ENCODE measurements at places on chromosomes 2 and 18.

DNA sequence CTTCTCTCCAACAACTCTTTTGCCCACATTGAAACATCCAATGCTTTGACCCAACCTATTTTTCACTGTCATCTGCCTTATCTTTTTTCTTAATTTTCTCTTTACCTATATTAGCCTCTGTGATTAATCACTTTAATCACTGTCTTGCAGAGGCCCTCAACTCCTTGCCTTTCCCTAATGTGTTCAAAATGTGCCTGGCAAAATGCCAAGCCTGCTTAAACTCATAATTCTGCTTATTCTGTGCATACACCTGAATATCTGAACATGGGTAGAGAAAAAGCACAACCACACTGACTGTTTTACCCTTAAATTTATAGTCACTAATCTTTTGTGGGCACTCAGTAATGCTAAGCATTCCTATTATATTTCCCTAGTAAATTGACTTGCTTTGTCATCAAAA lies 63.0 kb upstream of the GALNT13 start:
- no peak for DNase-seq

GRCh38 chr2:128754246-128754724 lies 435.6 kb upstream of the HS6ST1 start:
- DNase-seq: no peak

DNA sequence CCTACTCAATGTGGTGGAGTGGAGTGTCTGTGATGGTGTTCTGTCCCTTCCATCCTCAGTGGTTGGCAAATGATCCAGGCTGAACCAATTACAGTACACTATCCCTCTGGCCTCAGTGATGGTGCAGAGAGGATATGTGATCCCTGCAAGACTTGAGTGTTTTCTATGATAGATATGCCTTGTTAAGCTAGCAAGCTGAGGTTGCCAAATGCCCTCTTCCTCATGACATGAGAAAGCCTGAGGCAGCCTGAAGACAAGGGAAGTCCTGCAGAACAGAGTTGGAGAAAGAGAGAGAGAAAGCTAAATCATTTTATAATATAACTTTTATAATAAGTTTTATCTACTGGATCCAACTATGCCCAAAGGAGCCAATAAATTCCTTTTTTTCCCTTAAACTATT lies 41.6 kb upstream of the GORASP2 start:
- DNase-seq: no peak

- DNase-seq: no peak
These were observed 188.1 kb upstream of the SPRED2 start for GRCh38 chr2:65620524-65620923.

DNA sequence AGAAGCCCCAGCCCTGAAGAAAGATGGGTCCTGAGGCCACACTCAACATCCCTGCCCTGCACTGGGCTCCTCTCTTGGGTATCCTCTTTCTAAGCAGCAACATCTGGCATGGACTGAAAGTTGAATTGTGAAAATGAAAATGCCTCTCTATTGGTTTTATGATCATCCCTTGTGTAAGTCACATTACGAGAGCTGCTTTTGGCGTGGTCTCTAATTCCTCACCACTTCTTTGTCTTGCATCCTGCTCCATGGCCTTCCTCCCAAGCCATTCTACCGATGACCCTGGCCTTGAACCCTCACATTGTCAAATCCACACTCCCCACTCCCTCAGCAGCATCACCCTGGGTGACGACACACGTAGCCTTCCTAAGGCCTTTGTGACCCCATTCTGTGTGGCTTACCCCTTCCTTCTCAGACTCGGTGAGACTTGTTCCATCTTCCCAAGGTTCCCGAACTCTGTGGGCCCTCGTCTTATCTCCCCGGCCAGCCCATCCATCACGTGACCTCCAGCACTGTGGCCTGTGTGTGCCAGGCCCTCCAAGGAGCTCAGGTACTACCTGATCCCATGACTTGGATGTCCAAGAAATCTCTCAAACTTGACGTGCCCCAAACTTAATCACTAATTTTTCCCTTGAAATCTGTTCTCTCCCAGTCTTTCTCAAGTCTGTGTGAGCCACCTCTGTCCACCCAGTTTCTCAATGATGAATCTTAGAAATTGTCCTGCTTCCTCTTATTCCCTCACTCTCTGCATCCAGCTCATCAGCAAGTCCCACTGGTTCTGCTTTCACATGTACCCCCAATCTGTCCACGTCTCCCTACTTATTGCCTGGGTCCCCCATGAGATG lies 194.7 kb upstream of the HS6ST1 start:
- no peak for DNase-seq

DNA sequence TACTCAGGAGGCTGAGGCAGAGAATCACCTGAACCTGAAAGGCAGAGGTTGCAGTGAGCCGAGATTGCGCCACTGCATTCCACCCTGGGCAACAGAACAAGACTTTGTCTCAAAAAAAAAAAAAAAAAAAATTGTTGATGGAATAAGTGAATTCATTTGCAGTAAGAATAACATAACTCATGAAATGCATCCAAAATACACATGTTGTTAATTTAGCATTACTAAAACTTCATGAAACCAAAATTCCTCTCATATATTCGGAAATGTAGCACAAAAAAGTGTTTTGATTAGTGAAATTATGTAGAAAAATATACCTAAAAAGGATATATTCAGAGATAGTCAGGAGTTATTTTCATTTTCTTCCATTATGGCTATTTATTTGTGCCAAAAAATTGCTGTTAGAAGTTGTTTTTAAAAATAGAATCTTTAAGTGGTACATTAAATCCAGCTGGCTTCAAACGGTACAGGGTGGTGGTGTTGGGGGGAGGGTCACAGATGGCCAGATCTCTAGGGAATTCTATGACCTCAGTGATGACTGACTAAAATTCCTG lies 78.2 kb upstream of the UGP2 start:
- DNase-seq: no peak

GRCh38 chr18:79208906-79209305 lies 139.7 kb downstream of the ATP9B start:
- no peak for DNase-seq

GRCh38 chr2:127423478-127423843 lies 5.2 kb downstream of the PROC start:
- DNase-seq: no peak

DNA sequence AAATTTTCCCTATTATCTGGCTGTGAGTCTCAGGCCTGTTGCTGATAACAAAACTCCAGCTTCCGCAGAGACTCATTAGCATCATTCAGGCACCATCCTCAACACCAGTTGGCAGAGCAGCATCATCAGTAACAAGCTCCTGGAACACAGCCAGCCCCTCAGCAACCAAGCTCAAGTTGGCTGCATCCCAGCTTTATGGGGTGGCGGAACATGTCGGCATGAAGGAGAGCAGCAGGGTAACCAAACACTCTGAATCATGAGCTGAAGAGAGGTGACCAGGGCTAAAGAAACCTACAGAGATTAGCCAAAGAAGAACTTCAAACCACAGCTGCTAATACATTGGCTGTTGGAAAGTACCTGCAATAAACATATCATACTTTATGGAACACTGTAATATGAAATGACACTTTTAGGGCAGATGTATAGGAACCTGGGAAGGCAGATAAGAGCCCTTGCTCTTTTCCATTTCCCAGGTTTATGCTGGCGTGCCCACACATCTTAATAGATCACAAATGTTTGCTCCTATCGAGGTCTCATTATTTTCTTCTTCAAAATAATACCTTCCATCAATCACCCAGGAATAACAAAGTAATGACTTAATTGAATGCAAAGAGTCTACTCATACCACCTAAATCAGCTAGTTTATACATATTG lies 63.8 kb downstream of the PDE11A start:
- no peak for DNase-seq

- DNase-seq: no peak
These were observed 492.1 kb upstream of the CNTNAP5 start for GRCh38 chr2:123532994-123533393.

DNA sequence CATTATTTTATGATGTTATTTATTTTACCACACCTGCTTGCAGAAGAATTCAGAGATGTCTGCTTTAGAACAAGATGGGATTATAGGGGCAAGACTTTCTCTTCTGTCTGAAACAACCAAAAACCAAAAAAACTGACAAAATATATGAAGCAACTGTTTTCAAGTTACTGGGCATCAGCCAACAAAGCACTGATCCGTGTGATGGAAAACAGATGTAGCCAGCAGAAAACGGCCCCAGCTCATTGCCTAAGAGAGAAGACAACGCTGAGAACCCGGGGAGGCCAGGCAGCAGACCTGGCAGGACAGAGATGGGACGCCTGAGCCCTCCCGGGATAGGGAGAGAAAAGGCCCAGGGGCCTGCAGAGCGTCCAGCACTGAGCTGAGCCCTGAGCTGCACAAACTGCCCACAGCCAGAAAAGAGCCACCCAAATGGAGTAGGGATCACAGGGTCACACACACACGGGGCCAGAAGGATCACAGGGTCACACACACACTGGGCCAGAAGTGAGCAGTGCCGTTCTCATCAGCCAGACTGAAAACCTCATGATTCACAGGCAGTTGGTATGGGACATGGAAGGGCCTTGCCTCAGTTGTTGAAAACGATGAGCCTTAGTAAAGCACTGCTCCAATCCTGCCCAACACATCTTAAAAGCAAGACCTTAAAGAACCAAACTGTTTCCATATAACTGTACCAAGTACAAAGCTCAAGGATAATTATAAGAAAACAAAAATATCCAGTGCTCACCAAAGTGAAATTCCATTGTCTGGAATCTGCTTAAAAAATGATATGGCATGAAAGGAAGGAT lies 12.1 kb downstream of the PXDN start:
- no peak for DNase-seq

DNA sequence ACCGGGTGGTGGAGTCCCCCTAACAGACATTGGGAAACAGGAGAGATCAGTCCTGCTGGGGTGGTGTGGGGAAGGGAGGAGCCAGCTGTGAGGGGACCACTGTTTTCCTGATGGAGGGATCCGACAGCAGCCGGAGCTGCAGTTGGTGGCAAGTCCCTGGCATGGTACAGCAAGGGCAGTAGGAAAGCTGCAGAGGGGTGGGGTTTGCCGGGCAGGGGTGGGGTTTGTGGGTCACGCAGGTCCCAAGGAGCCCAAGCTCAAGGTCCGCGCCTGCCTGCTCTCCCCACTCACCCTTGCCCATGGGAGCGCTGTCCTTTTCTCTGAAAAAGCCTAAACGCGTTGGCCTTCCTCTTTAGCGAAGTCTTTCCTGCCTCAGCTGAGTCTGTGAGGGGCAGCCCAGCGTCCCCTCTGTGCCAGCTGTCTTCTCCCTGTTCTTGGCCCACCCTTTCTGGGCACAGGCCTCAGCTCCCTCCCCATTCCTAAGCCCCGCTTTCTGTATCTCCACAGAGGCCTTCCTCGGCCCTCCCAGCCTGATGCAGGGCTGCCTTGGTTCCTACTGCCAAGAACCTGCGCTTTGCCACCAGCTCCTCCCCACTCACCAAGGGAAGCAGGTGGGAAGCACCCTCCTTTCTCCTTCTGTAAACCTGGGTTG lies 29.3 kb upstream of the INHBB start:
- no peak for DNase-seq

DNA sequence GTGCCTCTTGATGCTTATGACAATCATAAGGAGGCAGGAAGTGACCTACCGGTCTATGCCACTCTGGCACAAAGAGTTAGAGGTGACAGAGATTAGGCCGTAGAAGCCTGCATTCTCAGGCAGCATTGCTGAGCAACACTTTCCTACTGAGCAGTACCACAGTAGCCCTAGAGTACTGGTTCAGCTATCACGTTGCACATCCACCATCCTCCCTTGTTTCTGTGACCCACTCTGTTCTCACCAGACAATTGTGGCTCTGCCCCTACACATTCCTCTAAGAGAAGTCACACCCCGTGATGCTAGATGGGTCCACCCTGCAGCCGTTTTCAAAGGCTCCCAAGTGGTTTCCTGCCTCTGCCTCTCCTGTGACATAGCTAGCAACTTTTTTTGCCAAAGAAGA lies 22.6 kb upstream of the SUCLG1 start:
- DNase-seq: peak; percentile 5

- DNase-seq: no peak
These were observed 130.4 kb downstream of the IRS1 start for GRCh38 chr2:226669249-226669648.

DNA sequence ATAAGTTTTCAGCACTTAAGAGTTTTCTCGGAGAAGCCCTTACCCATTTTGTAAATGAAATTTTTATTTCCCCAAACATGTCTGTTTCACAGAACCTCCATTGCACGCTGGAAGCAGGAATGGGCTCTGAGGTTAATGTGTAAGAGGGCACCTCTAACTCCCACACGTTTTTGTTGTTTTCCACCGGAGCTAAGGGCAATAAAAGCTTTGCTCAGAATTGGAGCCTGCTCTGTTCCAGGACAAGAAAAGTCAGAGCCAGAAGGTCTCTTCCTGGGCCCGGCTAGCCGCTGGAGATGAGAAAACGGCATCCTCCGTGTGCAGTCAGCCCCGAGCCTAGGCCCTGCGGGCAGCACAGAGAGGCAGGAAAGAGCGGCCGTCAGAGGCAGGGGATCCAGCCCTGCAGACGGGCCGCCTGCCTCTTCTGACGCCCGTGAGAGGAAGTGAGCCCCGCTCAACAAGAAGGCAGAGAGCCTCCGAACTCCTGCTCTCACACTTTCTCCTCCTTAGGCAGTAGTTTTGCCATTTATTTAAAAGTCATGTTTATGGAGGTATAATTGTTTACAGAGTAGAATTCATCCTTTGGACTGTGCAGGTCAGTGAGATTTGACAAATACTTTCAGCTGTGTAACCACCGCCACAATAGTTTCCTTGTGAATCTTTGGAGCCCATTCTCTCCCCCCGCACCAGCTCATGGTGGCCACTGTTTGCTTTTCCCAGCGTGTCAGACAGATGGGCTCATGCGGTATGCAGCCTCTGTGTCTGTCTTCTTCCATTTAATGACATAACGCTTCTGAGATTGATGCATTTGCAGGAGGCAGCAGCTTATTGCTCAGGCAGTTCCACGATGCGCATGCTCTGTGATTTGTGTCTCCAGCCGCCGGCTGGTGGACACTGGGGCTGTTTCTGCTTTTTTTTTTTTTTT lies 117.3 kb downstream of the GALR1 start:
- DNase-seq: no peak

- no peak for DNase-seq
These were observed 77.5 kb upstream of the ASB18 start for GRCh38 chr2:236341721-236342120.

DNA sequence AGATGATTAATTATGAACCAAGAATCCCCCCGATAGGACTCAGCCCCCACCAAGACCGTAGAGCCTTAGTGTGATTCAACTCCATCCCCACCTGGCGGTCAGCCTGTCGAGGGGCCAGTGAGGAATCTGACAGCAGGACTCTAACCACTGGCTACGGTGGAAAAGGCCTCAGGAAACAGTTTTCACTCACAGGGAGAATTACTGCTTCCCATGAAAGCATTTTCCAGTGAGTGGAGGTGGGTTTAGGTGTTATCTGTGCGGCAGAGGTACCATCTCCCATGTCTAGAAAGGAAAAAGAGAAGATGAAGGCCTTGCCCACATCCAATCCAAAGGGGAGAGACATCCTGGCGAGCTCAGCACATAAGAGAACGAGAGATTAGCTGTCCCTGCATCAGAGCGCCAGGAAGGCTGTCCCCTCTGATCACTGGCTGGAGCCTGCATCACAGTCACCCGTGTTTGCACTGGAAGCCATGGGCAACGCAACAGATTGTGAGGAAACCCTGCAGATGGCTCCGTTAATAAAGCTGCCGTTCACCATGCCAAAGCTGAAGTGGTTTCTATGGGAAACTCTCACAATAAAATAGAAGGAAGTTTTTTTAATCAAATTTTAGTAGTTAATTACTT lies 22.3 kb downstream of the COX7A2L start:
- DNase-seq: no peak

GRCh38 chr2:237511433-237511832 lies 24.4 kb downstream of the MLPH start:
- DNase-seq: no peak
